ENCODE measurements at places on chromosomes 7 and 10.

DNA sequence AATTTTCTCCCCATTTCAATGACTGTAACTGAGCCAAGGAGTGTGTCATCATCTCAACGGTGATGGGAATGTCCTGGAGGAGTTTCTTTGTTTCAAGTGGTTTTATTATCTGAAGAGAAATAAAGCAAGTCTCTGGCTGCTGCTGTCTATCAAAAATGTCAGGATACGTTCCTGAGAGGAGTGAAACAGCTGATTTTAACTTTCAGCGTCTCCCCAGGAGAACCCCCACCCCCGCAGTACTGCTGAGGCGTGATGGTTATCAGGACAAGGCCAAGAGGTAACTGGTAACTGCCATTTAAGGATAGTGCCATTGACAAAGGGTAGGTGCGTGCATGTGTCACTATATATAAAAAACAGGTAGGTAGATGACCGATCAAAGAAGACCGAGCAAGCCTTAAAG is 70.3 kb upstream of the LRGUK start:
- DNase-seq: no peak

DNA sequence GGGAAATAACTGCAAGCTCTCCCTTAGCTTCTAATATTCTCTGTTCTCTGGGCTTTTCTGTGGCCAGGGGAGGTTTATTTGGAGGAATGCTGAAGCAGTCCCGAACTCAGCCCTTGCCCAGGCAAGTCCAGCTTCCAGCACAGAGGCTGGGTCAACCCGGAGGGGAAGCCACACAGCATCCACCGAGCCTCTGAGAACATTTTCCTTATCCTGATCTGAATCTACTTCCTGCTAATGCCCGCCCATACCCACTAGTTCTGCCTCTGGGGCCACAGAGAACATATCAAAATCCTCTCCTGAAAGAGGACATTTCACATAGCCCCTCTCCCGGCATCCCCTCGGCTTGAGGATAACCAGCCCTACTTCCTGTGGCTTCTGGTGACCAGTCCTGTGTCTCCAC is 31.1 kb downstream of the SH3PXD2A start:
- no peak for DNase-seq

DNA sequence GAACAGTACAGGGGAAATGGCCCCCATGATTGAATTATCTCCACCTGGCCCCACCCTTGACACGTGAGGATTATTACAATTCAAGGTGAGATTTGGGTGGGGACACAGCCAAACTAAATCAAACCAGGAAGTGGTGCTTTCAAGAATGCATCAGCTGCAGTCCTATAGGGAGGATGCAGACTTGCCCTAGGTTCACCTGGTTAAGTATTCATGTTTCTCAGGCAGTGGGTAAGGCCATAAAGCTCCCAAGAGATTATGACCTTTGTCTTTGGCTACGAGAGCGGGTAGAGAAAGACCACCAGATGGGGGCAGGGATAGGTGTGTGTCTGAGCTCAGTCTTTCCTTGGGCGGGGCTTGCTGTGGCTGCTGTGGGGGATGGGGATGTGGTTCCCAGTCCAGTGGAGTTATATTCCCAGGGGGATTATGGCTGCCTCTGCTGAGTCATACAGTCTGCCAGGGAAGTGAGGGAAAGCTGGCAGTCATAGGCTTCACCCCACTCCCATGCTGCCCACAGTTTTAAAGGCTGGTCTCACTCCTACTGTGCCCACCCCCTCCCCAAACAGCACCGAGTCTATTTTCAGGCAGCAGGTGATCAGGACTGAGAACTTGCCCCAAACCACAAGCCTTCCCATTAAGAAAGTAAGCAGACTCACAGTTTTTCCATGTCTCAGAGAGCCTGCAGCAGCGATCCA is 8.4 kb upstream of the R3HCC1L start:
- no peak for DNase-seq

DNA sequence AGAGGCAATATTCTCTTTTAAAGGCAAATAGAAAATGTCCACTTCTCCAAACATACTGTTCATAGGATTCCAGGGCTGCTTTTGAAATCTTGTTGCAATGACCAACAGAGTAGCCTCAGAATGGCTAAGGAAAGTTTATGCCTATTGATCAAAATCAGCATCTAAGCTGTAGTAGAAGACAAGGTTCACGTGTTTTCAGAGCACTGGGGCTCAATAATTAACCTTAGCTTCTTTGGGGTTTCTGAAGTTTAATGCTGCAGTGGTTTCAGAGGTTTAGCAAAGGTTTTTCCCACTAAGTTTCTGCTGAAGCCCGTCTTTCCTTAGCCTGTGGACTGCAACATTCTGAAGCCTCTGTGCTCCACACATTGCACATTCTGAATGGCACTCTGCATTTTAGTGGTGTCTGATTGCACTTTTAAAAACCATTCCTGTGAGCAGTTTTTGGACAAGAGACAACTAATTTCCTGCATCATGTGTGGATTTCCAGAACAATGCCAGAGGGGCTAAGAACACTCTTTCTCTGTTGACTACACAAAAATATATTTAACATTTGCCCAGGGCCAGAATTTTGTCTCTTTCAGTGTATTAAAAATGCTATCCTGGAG is 342.5 kb downstream of the PTEN start:
- no peak for DNase-seq

DNA sequence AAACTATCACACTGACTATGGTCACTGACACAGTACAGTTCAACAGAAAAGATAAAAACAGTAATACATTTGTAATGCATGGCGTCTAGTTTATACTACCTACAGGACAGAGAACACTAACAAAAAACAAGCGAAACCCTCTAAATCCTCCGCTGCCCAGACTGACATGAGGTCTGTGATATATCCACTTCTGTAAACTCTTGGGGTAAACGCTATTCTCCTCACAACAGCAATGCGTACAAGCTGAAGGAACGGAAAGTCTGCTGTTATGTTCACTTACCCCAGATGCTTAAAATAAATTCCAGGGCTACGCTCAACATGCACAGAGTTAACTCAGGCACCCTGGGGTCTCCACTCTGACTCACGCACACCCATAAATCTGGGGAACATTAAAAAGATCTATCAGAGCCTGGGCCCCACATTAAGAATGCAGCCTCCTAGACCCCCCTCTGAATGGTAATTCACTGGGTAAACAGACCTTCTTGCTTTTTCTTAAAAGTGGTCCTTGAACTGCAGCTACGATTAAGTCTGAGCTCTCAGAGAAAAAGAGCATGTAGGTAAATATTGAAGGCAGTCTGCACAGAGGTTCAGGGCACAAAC is 105.6 kb downstream of the CTBP2 start:
- no peak for DNase-seq

- DNase-seq: no peak
These were observed 6.1 kb upstream of the KEL start for GRCh38 chr7:142968229-142968628.

GRCh38 chr10:88828310-88828709 is 23.3 kb downstream of the ANKRD22 start:
- no peak for DNase-seq

- DNase-seq: no peak
These were observed 189.8 kb upstream of the IMMP2L start for GRCh38 chr7:111752022-111752582.

GRCh38 chr10:17506390-17506789 is 52.0 kb upstream of the ST8SIA6 start:
- no peak for DNase-seq

- DNase-seq: no peak
These were observed 78.8 kb upstream of the GSDME start for GRCh38 chr7:24836084-24836483.

GRCh38 chr10:23106331-23107072 is 11.1 kb downstream of the MSRB2 start:
- no peak for DNase-seq

DNA sequence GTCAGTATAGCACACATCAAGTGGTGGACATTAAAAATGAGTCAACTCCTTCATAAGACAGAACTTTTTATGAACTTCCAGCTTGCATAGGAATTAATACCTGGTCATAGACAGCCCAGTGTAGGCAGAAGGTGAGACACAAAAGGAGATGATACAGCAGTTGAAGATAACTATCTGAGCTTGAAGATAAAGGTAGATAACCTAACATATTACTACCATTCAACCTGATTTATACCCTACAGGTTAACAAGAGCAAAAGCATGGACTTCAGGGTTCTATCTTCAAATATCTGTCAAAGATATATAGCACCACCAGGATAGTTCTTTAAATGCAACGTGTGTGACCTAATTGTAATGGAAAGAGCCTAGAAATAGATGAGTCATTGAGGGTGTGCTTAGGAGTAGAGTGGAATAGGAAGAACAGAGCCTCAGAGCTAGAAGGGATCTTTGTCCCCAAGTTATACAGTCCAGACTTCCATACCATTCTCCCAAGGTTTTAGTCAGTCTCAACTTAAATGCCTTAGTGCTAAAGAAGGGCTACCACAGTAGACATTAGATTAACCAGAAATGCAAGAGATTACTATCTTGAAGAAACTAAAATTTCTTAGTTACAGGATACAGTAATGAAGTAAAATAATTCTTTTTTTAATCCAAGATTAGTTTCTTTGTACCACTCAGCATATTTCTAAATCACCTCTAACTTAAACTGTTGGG is 9.2 kb downstream of the ZNF800 start:
- no peak for DNase-seq

- DNase-seq: no peak
These were observed 86.5 kb upstream of the LRRC4 start for GRCh38 chr7:128117691-128118090.

- no peak for DNase-seq
These were observed 5.0 kb downstream of the KNDC1 start for GRCh38 chr10:133164816-133165555.

DNA sequence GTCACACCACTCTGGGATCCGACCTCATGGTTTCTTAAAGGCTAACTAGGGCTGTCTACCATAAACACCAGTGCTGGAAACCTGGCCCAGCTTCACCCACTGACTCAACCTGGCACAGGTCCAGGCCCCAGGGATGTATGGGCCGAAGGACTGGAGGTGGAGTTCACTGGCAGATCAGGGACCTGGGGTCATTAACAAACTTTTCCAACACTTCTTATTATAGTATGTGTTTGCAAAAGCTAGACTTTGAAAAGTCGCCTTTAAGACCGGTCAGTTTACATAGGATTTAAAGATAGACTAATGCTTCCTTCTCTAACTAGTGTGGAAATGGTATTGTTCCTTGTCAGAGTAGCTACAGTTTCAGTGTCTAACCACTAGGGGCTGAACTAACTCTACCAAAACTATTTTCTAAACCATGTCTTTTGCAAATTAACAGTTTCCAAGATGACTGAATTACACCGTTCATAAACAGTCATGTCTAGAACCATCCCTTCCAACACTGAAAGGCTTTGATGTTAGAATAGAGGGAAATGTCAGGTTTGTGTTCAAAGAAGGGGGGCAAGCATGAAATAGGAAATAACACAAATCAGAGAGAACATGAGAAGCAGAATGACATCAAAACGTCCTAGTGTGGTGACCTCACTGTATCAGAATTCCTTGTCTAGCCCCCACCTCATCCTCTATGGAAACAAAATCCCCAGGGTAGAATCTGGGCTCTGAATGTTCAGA is 29.7 kb downstream of the STN1 start:
- peak; percentile 22 for DNase-seq

DNA sequence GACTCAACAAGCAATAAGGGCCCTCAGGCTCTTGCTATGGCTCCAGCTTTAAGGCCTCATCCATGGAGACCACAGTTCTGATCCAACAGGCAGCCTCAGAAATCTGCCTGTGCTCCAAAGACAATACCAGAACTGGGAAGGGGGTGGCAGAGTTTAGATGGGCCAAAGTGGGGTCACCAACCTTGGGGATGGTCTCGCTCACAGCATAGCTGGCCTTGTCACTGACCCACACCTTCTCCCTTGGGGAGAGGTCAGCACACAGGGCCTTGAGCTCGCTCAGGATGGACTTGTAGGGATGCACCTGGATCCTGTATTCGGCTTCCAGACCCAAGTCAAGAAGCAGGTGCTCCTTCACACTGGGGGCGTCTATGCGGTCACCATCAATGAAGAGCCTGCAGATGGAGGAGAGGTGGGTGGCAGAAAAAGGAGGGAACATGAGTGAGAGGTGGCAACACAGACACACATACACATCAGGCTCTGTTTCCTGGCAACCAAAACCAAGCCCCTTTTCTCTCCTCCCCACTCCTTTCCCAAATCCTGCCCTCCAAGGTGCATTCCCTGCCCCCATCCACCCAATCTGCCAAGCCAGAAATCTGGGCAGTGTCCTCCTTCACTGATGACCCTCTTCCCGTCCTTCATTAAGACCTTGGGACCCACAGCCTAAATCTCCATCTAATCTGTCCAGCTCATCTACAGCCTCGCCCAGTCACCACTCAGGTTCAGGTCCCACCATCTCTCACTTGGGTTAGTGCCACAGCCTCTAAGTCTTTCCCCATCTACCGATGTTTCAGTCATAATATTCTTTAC is 40.9 kb downstream of the XPNPEP1 start:
- DNase-seq: no peak

DNA sequence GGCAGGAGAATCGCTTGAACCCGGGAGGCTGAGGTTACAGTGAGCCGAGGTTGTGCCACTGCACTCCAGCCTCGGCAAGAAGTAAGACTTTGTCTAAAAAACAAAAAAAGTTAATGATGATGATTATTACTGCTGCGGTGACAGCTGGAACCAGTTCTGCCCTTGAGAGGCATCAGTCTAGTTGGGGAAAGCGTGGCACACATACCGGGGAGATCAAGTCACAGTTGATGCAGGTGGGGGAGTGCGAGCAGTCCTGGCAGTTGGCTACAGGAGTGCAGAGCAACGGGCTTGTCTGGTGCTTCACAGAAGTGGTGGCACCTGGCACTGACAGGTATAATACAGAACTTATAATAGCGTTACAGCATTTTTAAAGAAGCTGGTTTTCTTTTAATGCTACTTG is 173.0 kb downstream of the ARHGAP21 start:
- no peak for DNase-seq

- no peak for DNase-seq
These were observed 73.6 kb upstream of the AMPH start for GRCh38 chr7:38704751-38705150.

GRCh38 chr7:7522421-7522820 is 13.3 kb downstream of the COL28A1 start:
- no peak for DNase-seq

DNA sequence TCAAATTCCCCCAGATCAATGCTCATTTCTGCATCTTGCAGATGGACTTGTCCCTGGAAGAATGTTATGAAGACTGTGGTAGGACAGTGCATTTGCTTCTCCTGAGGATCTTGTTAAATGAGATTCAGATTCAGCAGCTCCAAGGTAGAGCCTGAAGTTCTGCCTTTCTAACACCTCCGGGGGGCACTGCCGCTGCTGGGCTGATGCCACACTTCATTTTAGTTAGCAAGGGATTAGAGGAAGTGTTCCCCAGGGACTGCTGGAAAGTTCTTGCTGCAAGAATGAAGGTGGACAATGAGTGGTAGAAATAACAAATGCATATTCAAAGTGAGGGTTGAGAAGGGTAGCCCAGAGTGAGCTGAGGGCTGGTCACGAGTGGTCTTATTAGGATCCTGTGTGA is 434.3 kb upstream of the AKR1E2 start:
- DNase-seq: no peak

DNA sequence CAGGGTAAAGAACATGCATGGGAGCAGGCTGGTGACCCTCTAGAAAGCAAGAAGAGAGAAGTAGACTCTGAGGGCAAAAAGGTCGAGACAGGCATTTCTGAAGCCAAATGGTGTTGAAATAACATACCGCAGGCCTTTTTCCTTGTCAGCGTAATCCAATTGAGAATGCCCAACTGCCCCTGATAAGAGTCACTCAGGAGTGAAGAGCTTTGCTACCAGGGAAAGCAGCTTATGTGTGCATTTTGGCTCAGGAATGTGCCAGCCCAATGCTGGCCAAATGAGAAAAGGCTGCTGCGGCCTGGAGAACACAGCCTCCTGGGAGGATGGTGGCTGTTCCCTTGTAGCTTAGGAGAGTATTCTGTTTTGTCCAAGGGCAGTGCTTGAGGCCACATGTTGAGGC is 61.4 kb upstream of the NFKB2 start:
- no peak for DNase-seq
